ENCODE measurements at places on chromosomes 12 and 14.

GRCh38 chr12:99282086-99282485 is 365.5 kb upstream of the GARIN6 start:
- no peak for DNase-seq

- no peak for DNase-seq
Measured at GRCh38 chr12:57716305-57716704, 22.2 kb downstream of the AGAP2 start.

- DNase-seq = no peak
Measured at GRCh38 chr14:89017417-89017816, 193.0 kb downstream of the TTC8 start.

DNA sequence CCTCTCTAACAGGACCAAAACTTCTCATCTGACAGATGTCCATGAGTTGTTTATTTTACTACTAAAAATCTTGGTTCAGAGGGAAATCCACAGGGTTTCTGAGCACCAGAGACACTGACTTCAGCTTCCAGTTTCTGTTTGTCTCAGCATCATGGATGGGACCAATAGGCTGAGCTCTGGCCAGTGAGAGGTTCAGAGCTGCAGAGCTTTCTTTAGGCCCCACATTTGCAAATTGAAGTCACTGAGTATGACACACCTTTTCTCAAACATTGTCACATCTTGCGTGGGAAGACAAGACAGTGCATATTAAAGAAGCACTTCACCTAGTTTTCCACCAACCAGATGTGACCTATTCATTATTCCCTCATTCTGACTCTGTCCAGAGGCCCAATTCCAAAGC is 45.2 kb downstream of the RDH12 start:
- DNase-seq = no peak

- no peak for DNase-seq
Measured at GRCh38 chr12:2739832-2740641, 54.7 kb upstream of the FKBP4 start.

DNA sequence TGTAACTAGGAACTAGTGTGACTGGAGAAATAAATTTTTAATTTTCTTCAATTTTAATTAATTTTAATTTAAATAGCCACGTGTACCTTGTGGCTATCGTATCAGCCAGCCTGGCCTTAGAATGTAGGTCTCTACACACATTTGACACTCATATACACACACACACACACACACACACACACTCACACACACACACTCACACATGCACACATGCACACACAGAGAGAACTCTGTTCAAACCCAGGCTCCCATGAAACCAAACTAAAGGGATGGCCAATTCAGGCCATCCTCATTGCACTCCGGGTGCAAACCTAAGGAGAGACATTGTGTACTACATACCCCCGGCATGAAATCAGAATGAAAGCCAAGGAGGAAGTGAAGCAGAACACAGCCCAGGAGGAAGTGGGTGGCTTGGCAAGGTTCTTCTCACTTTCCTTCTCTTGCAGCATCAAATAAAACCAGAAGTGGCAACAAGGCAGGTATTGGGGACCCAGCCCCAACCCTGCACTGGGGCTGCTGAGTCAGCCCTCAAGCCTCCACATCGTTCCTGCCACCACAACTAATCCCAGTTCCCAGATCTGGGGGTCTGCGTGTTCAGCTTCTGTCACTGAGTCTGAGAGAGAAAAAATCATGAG is 26.2 kb upstream of the CHPT1 start:
- no peak for DNase-seq

All from stimulated activated CD4-positive, alpha-beta T cell treated with anti-CD3 and anti-CD28 coated beads, Interleukin-1b, Interleukin-23, amount 100 ng/mL, for 4 hours (primary cell).